ENCODE measurements at places on chromosomes 1 and 21.

GRCh38 chr1:221097479-221098281 is 218.4 kb downstream of the HLX start:
- no peak for DNase-seq

DNA sequence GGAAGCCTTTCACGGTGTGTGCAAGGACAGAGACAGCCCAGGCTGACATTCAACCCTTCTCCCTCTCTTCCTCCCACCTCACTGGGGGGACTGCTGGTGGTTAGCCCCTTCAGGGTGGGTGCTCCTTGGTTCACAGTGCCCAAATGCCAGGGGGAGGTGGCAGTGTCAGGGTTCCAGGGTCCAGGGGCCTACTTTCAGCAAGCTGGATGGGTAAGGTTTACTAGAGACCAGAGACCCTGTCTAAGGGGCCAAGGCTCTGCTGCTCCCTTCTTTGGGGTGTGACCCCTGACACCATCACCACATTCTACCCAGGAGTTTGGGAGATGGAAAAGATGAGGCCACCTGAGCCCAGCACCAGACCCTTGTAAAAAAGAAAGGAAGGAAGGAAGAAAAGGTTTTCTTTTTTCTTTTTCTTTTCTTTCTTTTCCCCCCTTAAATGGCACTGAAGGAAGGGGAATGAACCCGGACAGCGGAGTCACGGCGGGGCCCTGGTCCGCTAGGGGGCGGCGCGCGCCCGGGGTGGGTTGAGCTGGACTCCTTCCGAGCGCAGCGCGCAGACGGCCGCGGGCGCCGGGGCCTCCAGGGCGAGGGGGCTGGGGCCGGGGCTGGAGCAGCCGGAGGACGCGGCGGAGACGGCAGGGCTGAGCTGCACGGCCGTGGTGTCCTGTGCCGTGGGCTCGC is 18.8 kb downstream of the KNCN start:
- DNase-seq, result peak; percentile 52

DNA sequence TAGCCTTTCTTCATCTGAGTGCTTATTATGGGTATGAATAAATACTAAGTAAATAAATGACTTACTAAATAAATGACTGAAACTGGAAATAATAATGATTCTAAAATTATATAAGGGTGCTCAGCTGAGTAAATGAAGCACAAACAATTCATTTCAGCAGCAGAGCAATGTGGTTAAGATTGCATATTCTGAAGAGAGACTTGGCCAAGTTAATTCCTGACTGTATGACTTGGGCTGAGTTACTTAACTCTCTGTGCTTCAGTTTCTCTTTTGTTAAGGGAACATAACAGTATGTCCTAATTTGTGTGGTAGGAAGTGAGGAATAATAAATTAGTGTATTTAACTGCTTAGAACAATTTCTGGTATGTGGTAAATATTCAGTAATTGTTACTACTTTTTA is 19.1 kb downstream of the AGL start:
- DNase-seq, result no peak

GRCh38 chr1:71979882-71980281 is 302.5 kb downstream of the NEGR1 start:
- DNase-seq, result no peak

DNA sequence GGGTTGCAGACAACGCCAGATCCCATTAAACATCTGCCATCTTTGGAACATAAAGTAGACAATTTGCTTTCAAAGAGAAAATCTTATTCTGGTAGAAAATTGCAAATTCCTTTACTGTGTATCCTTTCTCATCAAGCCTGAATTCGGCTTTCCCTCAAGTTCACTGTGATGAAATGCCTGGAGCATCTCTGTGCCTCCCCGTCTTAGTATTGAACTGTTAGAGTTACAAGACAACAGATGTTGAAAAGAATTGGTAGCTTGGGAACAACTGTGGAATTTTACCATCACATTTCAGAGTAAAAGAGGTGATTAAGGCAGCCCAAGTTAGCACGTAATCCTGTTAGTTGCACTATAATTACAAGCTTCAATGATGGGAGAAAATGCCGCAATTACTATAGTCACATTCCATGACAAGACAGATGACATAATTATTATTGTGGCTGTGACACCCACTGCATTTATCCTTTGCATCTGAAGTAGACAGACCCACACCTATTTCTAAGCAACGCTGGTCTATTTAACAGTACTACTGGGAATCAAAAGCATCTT is 54.4 kb upstream of the B3GALNT2 start:
- DNase-seq, result no peak

DNA sequence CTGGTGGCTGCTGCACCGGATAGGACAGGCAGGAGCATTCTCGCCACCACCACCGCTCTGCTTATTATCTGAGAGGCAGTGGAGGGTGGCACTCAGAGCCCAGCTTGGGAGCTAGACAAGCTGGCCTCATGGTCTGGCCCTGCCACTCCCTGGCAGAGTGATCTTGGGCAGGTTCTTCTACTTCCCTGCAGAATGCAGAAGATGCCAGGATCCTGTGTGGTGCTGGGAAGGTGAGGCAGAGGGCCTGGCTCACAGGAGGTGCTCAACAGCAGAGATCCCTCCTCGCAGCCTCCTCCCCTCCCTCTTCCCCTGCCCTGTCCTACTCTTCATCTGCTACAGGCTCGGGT is 60.4 kb downstream of the ARHGEF10L start:
- DNase-seq, result no peak

GRCh38 chr1:118136187-118136941 is 48.7 kb downstream of the SPAG17 start:
- DNase-seq, result no peak

- no peak for DNase-seq
Observed at GRCh38 chr1:205287076-205287475, 34.5 kb downstream of the NUAK2 start.

All from activated CD4-positive, CD25-positive, alpha-beta regulatory T cell (primary cell).